ENCODE measurements at places on chromosomes 6 and 20. TPM values are rescaled to one million over a fixed set of nuclear protein-coding genes. Genes with fewer than 3 reads are reported as not detected.

Gene PSORS1C2
- total RNA-seq: not detected

Gene PSMF1
- 86.7 TPM for total RNA-seq

Gene SNX3
- total RNA-seq: 110 TPM

Gene GATA5
- 0.27 TPM for total RNA-seq

Gene CDH22
- total RNA-seq: not detected

DNA sequence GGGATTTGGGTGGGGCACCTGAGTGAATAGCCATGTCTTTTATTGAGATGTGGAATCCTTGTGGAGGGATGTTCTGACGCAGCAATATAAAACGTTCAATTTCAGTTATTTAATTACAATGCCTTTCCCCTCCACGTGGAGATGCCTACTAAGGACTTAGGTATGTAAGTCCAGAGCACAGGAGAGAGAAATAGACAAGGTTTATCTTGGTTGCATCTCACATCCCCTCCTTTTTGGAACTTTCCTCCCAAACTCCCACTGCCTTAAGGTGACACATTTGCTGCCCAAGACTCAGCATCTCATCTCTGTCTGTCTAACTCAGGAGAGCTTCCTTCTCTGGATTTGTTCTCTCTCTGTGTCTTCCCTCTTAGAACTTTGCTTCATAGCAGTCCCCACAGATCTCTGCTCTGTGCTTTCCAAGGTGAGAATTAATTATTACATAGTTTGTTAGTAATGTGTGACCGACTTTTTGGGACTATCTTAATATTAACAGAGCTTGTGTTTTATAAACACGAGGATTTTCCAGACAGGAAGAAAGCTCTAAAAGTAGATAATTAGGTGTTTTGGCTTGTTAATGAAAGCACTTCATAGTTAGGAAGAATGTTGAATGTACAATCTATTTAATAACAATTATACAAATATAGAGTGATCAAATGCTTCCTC, 52.6 kb downstream of the COL19A1 start:
- H3K36me3 ChIP-seq: no peaks in the 10 kb centered on the region
- DNase-seq: no peak
- H3K4me1 ChIP-seq: no peaks in the 10 kb centered on the region
- no peak overlapping the region for H3K27ac ChIP-seq

DNA sequence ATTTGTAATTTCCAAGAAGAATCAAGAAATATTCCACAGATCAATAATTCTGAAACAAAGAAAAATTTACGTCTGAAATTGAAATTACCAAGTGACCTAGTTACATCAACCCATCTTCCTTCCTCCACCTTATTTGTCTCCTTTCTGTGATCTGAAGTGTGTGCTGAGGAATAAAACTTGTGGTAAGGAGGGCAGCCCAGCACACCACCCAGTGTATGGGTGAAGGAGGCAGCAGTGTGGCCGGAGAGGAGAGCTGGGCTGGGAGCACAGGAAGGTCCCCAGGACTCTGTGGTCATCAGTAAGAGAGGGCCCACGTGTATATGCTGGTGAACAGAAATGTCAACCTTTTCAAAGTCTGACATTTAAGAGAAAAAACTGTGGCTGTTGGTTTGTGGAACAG, 11.3 kb upstream of the CCR6 start:
- no peaks in the 10 kb centered on the region for H3K27me3 ChIP-seq
- no peak overlapping the region for H3K4me3 ChIP-seq
- no peak for DNase-seq
- H3K36me3 ChIP-seq: no peaks in the 10 kb centered on the region
- H3K4me1 ChIP-seq: no peaks in the 10 kb centered on the region

DNA sequence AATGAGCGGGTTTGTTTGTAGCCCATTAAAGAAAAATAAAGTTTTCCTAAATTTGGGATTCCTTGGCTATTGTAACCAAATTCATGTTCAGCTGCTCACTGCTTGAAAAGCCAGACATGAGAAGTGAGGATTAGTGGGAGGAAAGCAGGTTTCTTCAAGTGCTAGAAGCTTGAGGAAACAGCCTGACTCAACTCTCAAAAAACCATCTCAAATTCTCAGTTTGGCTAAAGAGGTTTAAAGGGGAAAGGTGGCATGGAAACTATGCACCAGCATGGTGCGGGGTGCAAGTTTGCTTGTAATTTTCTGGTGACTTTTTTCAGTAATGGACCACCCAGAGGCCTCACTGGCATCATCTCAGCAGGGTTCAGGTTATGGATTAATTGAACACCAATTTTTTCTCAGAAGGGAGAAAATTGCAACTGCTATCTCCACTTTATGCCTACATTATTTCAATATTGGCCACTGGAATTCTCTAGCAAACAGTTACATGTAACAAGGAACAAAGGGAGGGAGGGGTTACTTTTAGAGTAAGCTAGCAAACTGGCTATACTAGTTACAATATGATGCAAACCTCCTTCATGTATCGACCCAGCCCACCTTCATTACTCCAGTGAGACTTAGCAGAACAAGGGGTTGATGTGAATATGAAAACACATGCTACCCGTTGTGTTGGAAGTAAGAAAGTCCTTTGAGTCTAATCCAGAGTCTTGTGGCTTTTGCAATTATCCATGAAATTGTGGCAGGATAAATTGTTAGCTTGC, 85.0 kb upstream of the IFNGR1 start:
- H3K27me3 ChIP-seq: no peaks in the 10 kb centered on the region
- no peaks in the 10 kb centered on the region for H3K4me1 ChIP-seq
- no peaks in the 10 kb centered on the region for H3K36me3 ChIP-seq

GRCh38 chr20:51955756-51956155, 153.4 kb upstream of the SALL4 start:
- no peaks in the 10 kb centered on the region for H3K36me3 ChIP-seq
- no peaks in the 10 kb centered on the region for H3K4me1 ChIP-seq
- H3K27ac ChIP-seq: no peak overlapping the region
- H3K4me3 ChIP-seq: no peak overlapping the region
- DNase-seq: no peak

DNA sequence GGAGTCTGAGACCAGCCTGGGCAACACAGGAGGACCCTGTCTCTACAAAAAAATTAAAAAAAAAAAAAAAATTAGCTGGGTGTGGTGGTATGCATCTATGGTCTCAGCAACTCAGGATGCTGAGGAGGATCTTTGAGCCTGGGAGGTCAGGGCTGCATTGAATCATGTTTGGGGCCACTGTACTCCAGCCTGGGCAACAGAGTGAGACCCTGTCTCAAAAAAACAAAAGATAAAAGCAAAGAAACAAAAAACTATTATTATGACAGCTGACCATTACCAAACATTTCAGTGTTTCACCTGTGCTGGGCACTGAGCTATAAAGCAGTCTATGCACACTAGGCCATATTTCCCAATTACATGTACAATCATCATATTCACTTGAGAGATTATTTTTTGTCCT, 35.7 kb downstream of the COX4I2 start:
- H3K27me3 ChIP-seq: no peaks in the 10 kb centered on the region
- H3K27ac ChIP-seq: peak overlapping the region; percentile 86
- no peak overlapping the region for H3K4me3 ChIP-seq

DNA sequence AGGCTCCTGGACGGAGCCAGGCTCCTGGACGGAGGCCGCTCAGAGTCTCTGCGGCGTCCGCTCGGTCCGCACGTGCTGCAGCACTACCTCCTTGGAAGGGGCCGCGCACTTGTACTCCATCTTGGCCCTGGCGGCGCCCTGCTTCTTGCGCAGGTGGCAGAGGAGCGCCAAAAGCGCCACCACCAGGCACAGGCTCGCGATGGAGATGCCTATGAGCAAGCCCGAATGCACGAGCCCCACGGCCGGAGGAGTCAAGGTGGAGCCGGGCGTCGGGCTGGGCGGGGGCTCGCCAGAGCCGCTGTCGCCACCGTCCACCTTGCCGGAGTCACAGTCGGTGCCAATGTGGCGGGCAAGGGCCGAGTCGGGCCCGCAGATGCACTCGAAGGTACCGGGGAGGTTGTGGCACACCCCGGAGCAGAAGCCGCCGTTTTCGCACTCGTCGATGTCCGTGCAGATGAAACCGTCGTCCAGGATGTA, 1.7 kb downstream of the THBD start:
- peak overlapping the region; percentile 85 for H3K4me3 ChIP-seq
- no peaks in the 10 kb centered on the region for H3K36me3 ChIP-seq
- H3K27me3 ChIP-seq: no peaks in the 10 kb centered on the region
- no peak overlapping the region for H3K27ac ChIP-seq

- DNase-seq: no peak
- H3K27me3 ChIP-seq: no peaks in the 10 kb centered on the region
- no peak overlapping the region for H3K27ac ChIP-seq
- no peaks in the 10 kb centered on the region for H3K4me1 ChIP-seq
Measured at GRCh38 chr20:54197621-54198604, 10.0 kb upstream of the PFDN4 start.

- no peak overlapping the region for H3K27ac ChIP-seq
- no peaks in the 10 kb centered on the region for H3K27me3 ChIP-seq
- H3K36me3 ChIP-seq: no peaks in the 10 kb centered on the region
- no peak overlapping the region for H3K4me3 ChIP-seq
- peaks cover 4% of the 10 kb centered on the region for H3K4me1 ChIP-seq
Measured at GRCh38 chr6:16657768-16658167, 103.5 kb downstream of the ATXN1 start.

GRCh38 chr20:16260911-16261310, 312.3 kb downstream of the KIF16B start:
- no peak for DNase-seq
- no peaks in the 10 kb centered on the region for H3K4me1 ChIP-seq
- no peak overlapping the region for H3K4me3 ChIP-seq
- H3K27ac ChIP-seq: no peak overlapping the region
- H3K36me3 ChIP-seq: no peaks in the 10 kb centered on the region
- no peaks in the 10 kb centered on the region for H3K27me3 ChIP-seq

DNA sequence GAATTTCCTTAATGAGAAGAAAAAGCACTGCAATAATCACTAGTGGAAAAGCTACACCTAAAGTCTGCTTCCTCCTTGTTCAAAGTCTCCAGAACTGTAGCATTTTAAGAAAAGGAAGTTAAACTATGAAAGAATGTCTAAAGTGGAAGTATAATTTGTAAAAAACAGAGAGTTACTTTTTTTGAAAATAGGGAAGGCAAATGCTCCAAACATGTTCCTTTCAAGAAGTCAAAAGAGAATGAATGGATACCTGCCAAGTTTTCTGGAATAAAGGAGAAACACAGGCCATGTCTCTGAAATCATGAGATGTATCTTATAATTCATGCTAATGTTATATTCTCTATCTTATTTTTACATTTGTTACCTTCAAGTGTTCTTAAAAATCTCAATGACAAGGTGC, 60.7 kb upstream of the ADGRG6 start:
- H3K4me1 ChIP-seq: no peaks in the 10 kb centered on the region
- H3K27ac ChIP-seq: no peak overlapping the region
- no peak overlapping the region for H3K4me3 ChIP-seq

DNA sequence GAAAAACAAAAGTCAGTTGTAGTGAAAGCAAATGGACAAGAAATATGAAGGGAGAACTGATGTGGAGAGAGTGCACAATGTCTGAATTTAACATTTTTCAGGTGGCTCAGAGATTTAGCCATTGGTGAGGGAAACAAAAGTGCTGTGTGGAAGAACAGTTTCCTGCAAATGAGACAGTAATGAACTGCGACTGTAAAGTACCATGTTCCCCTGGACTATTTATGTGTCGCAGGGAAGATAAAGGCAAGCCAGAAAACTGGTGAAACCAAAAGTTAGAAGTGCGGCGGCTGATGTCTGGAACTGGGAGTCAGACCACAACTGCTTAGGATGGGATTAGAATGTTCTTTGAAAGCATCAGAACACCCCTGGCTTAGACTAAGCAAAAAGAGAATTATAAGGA, 905.1 kb upstream of the MAN1A1 start:
- H3K27ac ChIP-seq: no peak overlapping the region
- no peaks in the 10 kb centered on the region for H3K4me1 ChIP-seq
- H3K4me3 ChIP-seq: no peak overlapping the region

- H3K27me3 ChIP-seq: no peaks in the 10 kb centered on the region
- no peak overlapping the region for H3K4me3 ChIP-seq
- DNase-seq: no peak
- no peaks in the 10 kb centered on the region for H3K4me1 ChIP-seq
- no peak overlapping the region for H3K27ac ChIP-seq
- H3K36me3 ChIP-seq: no peaks in the 10 kb centered on the region
Measured at GRCh38 chr6:5361396-5361795, 100.1 kb downstream of the FARS2 start.
